ENCODE measurements at places on chromosomes 5 and 9.

- DNase-seq = no peak
Measured at GRCh38 chr9:97405551-97405950, 6.3 kb upstream of the TDRD7 start.

GRCh38 chr5:78724061-78724460 lies 75.5 kb upstream of the LHFPL2 start:
- DNase-seq = no peak

GRCh38 chr9:90301277-90301653 lies 341.4 kb downstream of the DIRAS2 start:
- peak; percentile 83 for DNase-seq

GRCh38 chr5:102802708-102803458 lies 47.8 kb downstream of the PAM start:
- DNase-seq = no peak
